Left lung (tissue), 14 donors: ENCODE measurements at places on chromosomes 13 and 19. TPM values are rescaled to one million over a fixed set of nuclear protein-coding genes. Genes with fewer than 3 reads are reported as not detected.

Gene HSD17B14
- total RNA-seq, result 20.3 TPM

Gene COMMD6
- total RNA-seq, result 118 TPM

Gene NTN5
- total RNA-seq, result 0.29 TPM

Gene ALKBH6
- total RNA-seq, result 19.3 TPM

Gene MEDAG
- total RNA-seq, result 10.6 TPM

Gene TRPC4
- 2.1 TPM for total RNA-seq

Gene GNG7
- total RNA-seq, result 5.7 TPM

Gene LYPD5
- total RNA-seq, result 2.2 TPM

Gene CGB1
- not detected for total RNA-seq

Gene SOX1
- not detected for total RNA-seq

Gene LRRC25
- total RNA-seq, result 14.4 TPM

Gene CD33
- 15.7 TPM for total RNA-seq

Gene DAND5
- 0.13 TPM for total RNA-seq

Gene CGB3
- not detected for total RNA-seq

Gene ZNF579
- 12.8 TPM for total RNA-seq

Gene HSPB6
- 38.3 TPM for total RNA-seq

Gene SELENOV
- not detected for total RNA-seq

Gene KLF1
- total RNA-seq, result 0.50 TPM

Gene ZNF606
- 11.4 TPM for total RNA-seq

Gene GAMT
- 5.9 TPM for total RNA-seq

Gene PLEKHF1
- total RNA-seq, result 8.5 TPM

Gene C13orf46
- total RNA-seq, result 7.5 TPM

Gene CLDN10
- total RNA-seq, result 1.9 TPM
